ENCODE measurements at places on chromosomes 2 and 18.
A peak's percentile ranks its signal among the peaks of the same experiment; 100 is the strongest.

DNA sequence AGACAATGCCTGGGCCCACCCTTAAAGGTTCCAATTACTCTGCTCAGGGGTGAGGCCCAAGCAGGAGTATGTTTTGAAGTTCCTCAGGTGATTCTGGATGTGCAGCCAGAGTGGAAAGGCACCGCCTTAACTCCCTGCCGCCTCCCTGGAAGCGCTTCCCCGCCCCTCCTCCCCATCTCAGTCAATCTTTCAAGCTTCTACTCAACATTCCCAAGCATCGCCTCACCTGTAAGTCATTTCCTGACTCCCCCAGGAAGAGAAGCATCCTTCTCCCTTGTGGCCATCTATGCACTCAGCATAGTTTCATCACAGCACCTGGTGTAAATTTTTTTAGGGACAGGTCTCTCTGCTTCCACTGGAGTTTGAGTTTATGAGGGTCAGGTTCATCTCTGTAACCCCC is 67.5 kb downstream of the MYL12B start:
- DNase-seq: no peak

GRCh38 chr2:147442816-147443215 is 402.0 kb upstream of the ACVR2A start:
- DNase-seq: no peak

DNA sequence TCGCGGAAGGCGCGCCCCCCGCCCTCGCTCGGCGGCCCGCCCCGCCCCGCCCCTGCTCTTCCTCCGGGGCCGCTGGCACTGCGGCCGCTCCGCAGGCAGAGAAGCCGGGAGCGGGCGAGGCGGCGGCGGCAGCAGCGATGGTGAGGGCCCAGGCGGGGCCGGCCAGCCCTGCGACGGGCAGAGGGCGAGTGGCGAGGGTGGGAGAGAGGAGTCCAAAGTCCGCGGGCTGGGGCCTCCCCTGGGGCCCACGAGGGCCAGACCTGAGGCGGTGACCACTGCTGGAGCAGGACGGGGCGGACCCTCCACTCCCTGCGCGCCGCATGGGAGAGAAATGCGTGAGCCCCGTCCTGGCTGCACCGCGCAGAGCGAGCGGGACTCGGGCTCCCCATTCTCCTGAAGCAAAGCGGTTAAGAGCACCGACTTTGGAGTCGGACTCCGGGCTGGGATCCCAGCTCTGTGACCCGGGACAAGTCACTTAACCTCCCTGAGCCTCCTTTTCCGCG is at the start of gene VAMP5:
Gene VAMP5, plus strand, starts transcription at position 78 of the 503 bp plus-strand sequence. Its CDS starts 60 bp downstream, at position 138.
- no peak for DNase-seq

DNA sequence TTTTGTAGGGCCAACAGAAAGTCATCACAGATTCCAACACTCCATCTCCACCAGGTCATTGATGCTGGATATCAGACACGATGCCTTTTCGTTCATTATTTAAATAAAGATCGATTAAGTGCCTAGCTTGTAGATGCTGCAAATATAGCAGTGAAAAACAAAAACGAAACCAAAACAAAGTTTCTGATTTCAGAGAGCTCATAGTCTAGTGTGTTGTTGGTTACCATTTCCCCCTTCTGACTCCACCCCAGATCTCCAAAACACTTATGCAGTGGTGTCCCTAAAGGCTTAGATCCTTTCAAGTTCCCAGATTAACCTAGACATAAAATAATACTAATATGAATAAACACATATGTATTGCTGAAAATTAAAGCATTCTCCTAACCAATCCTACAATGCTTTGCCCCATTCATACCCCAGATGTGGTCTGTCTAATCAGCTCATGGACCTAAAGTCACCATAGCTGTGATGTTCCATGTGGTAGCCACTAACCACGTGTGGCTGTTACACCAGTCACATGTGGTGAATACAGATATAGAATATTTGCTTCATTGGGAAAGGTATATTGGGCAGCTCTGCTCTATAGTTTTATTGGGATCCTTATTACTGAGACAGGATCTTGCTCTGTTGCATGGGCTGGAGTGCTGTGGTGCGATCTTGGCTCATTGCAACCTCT is 787.2 kb downstream of the TDRD15 start:
- DNase-seq: no peak

DNA sequence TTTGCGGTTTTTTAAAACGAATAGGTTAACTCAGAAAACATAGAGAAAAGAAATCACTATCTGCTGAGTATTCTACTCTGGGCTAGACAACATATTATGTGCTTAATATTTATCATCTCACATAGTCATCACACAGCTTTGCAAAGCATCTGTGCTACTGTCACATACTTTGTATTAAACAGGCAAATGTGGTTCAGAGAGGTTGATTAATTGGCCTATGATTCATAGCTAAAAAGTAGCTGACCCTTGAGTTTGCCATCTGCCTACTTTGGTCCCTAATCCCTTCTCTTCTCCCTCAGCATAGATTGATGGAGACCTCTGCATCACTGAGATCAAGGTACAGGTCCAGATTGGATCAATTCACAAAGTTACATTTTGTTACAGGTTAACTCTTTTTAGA is 21.4 kb downstream of the ANKRD30B start:
- no peak for DNase-seq

DNA sequence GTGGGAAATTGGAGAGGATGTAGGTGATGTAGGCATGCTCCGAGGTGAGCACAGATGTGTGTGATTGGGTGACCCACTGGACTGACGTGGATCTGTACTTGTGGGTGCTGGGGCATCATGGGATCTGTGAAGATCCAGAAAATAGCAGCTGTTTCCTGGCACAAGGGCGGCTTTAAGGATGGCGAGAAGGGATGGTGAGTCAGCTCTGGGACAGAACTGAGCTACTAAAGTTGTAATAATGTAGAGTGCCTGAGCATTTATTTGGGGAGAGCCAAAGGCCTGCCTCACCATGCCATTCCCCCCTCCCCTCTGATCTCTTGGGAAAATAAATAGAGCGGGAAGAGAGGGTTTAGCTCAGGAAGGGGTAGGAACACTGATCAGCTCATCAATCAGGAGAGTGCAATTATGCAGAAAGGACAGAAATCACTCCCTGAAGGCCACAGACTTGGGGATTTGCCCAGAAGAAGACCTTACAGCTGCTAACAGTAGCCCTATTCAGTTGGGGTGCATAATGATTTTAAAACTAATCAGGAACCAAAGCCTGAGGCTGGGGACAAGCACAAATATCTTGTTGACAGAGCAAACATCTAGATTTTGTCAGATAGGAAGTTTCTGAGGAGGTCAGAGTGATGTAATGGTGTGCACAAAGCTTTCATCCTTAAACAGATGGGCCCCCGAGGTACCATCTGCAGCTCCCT is 30.3 kb downstream of the TANC1 start:
- no peak for DNase-seq

DNA sequence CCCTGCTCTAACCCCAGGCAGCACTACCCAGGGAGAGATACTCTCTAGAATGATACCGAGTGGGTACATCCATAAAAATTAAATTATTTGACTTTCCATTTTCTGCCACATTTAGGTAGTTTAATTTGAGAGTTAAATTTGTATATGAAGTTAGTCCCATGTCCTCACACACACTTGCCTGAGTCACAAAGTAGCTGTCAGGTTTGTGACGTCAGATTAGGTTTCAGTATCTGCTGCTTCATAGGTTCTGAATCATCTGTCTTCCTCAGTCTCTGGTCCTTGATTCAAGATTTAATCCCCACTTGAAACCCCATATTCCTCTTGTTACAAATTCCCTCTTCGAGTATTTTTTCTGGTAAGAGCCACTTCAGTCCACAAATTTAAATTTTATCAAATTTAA is 738.6 kb upstream of the FAM98A start:
- DNase-seq: no peak

GRCh38 chr2:25489631-25490030 is 147.9 kb upstream of the DNMT3A start:
- DNase-seq: no peak

DNA sequence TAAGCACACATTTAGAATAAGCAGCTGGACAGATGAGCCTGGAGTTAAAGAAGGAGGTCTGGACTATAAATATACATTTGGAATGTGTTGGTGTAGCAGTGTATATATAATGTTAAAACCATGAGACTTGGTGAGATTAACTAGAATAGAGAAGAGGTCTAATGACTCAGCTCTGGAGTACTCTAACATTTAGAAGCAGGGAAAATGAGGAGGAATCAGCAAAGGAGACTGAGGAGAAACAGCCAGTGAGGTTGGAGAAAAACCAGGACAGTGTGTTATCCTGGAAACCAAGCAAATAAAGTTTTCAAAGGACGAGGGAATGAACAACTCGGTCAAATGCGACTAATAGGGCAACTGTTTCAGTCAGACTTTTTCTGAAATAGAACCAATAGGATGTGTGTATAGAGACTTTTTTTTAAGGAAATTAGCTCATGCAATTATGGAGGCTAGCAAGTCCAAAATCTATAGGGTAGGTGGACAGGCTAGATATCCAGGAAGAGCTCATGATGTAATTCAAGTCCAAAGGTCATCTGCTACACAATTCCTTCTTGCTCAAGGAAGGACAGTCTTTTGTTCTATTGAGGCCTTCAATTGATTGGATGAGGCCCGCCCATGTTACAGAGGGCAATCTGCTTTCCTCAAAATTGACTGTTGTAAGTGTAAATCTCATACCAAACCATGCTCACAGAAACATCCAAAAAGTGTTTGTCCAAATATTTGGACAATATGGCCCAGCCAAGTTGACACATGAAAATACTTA is 10.8 kb upstream of the SESTD1 start:
- no peak for DNase-seq

GRCh38 chr18:61892683-61893308 is at the start of gene RNF152:
Gene RNF152, minus strand, starts transcription at chr18:61893007. Its CDS starts 76,544 bp downstream, at chr18:61816463.
- peak; percentile 18 for DNase-seq

DNA sequence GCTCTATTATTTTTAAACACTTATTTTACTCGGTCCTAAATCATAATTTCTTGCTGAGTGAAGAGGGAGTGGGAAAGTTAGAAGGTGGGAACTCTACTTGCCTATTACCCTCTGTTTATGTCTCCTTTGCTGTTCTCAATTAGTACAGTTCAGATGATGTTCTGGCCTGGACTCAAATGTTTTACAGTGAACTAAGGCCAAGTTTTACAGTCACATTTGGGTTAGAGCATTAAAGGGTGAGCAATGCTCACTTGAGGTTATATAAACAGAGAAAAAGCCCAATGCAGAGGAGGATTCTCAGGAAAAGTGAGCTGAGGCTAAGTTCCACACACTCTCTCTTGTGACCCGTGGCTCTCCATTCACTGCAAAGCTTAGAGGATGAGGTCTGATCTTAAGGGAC is 52.4 kb downstream of the ITSN2 start:
- DNase-seq: no peak

- no peak for DNase-seq
Measured at GRCh38 chr2:112705575-112705974, 15.2 kb upstream of the NT5DC4 start.

DNA sequence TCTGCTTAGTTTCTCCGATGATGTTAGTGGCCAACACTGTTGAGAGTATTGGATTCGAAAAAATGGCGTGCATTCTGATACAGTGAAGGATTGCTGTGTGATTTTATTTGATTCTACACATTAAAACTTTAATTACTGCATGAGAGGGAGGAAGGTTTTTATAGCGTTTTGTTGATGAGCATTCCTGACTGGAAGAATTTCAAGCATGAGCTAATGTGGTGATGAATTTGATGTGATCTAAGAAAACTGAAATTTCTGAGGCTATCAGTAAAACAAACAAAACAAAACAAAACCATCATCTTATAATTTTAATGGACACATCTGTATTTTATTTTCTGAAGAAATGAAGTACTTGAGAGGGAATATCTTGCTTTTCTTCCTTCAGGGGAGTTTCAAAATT is 59.6 kb downstream of the ITGB6 start:
- no peak for DNase-seq

DNA sequence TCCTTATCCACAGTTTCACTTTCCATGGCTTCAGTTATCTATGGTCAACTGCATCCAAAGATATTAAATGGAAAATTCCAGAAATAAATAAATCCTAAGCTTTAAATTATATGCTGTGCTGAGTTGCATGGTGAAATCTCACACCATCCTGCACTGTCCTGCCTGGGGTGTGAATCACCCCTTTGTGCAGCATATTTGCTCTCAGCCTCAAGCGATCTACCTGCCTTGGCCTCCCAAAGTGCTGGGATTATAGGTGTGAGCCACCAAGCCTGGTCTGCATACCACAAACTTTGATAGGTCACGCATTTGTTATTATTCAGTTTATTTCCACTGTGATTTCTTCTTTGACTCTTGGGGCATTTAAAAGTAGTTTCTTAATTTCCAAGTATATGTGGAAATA is 117.2 kb downstream of the SPIRE1 start:
- no peak for DNase-seq

GRCh38 chr2:144518748-144519596 is 947 bp downstream of the ZEB2 start:
- no peak for DNase-seq

GRCh38 chr2:45951025-45951727 is 299.7 kb downstream of the PRKCE start:
- DNase-seq: no peak

- no peak for DNase-seq
Measured at GRCh38 chr2:157257312-157258252, at the start of gene GALNT5. Gene GALNT5, plus strand, starts transcription at chr2:157257705. Its CDS starts 378 bp downstream, at chr2:157258083.

- DNase-seq: no peak
Measured at GRCh38 chr2:162487816-162488215, 143.9 kb downstream of the GCA start.

DNA sequence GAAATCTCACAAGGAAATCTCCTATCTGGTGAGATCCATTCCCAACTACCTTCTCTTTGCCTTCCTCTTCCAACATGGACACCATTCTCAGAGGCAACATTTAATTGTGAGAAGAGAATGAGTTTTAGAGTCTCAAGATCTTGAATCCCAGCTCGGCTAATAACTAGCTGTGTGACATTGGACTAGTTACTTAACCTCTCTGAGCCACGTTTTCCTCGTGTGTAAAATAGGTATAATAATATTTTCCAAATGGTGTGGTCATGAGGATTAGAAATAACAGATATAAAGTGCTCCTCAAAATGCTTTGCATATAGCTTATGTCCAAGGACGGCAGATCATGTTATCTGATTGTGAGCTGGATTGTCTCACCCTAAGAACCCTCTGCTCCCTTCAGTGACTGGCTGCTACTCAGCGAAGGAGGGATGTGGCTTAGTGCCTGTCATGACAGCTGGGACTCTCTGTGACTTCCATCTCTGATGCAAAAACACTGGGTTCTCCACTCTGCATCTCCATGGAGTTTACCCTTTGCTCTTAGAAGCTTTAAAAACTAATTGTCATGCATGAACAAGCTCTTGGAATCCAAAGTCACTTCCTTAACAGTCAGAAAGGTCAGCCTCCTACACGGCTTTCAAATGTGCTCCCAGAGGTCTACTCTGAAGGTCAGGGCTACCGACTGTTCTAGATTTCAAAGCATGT is 38.4 kb upstream of the MRPL19 start:
- DNase-seq: no peak

GRCh38 chr2:157627594-157628476 is 829 bp downstream of the ACVR1C start:
- DNase-seq: peak; percentile 25

- DNase-seq: no peak
Measured at GRCh38 chr2:182810087-182810486, 56.4 kb downstream of the FRZB start.

- no peak for DNase-seq
Measured at GRCh38 chr2:215022418-215022817, 116.0 kb downstream of the ABCA12 start.
